ENCODE measurements at places on chromosomes 11 and 22. TPM values are rescaled to one million over a fixed set of nuclear protein-coding genes. Genes with fewer than 3 reads are reported as not detected.

The DMC1 gene
- 6.3 TPM for total RNA-seq

The NPAS4 gene
- total RNA-seq = not detected

The OMP gene
- total RNA-seq = not detected

The SERHL2 gene
- 0.23 TPM for total RNA-seq

The ENTHD1 gene
- not detected for total RNA-seq

The KDM4D gene
- 1.8 TPM for total RNA-seq

The NEFH gene
- 2.3 TPM for total RNA-seq

The SCUBE2 gene
- 0.43 TPM for total RNA-seq

The NAA40 gene
- 17.6 TPM for total RNA-seq

- DNase-seq = peak; percentile 63
These were observed 56.6 kb downstream of the LMO2 start for GRCh38 chr11:33835143-33835878.

GRCh38 chr11:12189543-12190235 is 79.3 kb downstream of the MICAL2 start:
- no peak for DNase-seq

- no peak for DNase-seq
These were observed 8.7 kb downstream of the ME3 start for GRCh38 chr11:86663761-86664160.

GRCh38 chr11:7672276-7672959 is 882 bp downstream of the CYB5R2 start:
- DNase-seq = no peak

DNA sequence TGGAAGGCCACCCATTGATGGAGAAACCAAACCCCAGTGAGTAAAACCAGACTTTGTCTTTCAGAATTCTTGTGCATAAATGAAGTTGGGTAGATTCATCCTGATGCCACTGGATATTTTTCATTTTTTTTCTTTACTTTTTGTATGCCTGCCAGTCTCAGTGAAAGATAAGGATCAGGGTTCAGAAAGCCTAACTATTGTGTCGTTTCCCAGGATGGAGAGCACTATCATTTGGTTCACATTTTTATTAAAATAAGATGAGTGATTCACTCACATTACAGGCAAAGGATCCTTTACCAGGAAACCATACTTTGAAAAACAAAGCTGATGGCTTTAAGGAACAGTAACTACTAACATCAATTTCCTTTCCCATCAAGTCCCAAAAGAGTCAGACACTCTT is 52.0 kb downstream of the ARFGAP2 start:
- DNase-seq = no peak

DNA sequence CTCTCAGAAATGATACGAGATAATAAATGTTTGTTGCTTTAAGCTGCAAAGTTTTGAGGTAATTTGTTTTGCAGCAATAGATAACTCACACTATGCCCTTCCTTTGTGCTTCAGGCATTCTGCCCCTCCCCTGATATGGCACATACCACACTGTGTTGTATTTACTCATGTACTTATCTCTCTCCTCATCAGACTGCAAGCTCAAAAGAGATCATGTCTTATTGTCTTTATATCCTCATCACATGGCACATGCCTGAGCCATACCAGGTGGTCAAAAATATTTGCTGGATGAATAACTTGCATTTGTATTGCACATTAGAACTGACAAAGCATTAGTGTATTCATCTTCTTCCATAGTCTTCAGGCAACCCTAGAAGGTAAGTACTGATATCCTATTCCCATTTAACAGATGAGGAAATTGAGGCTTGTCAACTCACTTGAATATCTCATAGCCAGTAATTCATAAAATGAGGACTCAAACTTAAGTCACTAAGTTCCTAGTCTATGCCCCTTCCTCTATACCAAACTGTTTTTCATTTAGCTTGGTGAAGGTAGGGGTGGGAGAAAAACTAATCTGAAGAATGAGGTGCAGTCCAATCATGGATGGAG is 83.9 kb upstream of the EED start:
- no peak for DNase-seq

GRCh38 chr11:26331911-26332571 is at the start of gene ANO3:
ANO3 (plus strand) TSS chr11:26332130; CDS start chr11:26332276, 146 bp downstream.
- peak; percentile 7 for DNase-seq

DNA sequence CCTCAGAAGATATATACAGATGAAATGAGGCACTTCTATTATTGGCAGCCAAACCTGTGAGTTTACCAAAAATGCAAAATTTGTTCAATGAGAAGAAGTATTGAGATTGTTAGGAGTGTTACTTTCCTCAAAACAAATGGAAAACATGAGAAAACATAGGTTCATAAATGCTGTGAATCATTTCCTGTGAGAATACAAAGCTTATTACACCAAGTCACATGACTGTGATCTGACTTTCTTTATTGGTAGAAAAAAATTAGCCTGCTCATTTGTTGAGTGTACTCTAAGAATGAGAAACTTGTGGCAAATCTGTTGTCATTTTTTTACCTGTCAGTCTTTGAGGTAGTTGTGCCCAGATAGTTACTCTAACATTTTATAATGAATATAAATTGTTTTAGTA is 215.1 kb downstream of the TMEM135 start:
- DNase-seq = no peak

- peak; percentile 1 for DNase-seq
These were observed 80.1 kb downstream of the EMSY start for GRCh38 chr11:76524919-76525318.

- no peak for DNase-seq
These were observed 8.6 kb upstream of the CD82 start for GRCh38 chr11:44556735-44557409.
